ENCODE measurements at places on chromosomes 6 and 20.

GRCh38 chr6:12895721-12896120 is 179.2 kb downstream of the PHACTR1 start:
- no peak for DNase-seq

- DNase-seq = no peak
Observed at GRCh38 chr20:24480509-24480908, 11.1 kb downstream of the SYNDIG1 start.

DNA sequence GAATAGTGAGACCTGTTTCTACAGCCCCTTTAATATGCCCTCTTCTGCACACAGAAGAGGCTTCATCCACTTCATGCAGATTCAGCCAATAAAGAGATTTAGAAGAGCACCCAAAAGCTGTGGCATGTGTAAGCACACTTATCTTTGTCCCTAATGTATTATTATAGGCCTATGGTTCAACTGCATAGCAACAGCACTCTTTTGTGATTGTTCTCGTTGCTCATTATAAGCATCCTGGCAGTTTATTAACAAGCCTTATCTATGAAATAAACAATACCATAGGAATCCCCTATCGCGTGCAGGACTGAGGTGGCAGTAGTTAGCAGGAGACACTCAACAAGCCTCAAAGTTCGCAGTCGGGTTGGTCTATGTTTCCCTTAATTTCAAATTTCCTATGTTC is 138.5 kb upstream of the BEND6 start:
- DNase-seq = no peak

- DNase-seq = peak; percentile 16
Observed at GRCh38 chr6:104771258-104771832, 88.4 kb downstream of the HACE1 start.

- DNase-seq = no peak
Observed at GRCh38 chr6:148538261-148539190, 195.9 kb downstream of the SASH1 start.

DNA sequence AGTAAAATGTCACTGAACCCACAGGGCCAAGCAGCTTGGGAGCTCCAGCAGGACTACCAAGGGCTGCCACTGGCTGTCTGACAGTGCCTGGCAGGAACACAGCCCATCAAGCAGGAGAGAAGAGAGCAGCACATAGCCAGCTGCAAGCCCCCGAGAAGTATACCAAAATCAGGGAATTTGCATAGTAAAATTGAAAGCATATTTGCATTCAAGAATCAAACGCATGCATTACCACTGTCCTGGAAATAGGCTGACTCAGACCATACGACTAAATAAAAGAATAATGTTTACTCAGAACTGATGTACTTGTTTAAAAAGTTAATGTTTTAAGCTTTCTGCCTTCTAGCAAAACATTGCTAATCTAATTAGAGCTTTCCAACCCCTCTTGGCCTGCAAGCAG is 298.1 kb downstream of the TFAP2B start:
- no peak for DNase-seq

DNA sequence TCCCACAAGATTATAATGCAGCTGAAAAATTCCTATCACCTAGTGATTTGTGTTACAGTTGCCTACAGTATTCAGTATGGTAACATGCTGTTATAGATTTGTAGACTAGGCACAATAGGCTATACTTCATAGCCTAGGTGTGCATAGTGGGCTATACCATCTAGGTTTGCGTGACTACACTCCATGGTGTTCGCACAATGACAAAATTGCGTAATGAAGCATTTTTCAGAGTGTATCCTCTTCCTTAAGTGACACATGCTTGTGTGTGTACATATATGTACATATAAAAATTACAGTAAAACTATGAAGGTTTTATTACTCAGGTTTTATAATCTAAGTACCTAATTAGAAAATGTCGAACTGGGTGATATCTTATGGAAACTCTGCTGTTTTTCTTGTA is 133.0 kb downstream of the FARS2 start:
- DNase-seq = no peak

DNA sequence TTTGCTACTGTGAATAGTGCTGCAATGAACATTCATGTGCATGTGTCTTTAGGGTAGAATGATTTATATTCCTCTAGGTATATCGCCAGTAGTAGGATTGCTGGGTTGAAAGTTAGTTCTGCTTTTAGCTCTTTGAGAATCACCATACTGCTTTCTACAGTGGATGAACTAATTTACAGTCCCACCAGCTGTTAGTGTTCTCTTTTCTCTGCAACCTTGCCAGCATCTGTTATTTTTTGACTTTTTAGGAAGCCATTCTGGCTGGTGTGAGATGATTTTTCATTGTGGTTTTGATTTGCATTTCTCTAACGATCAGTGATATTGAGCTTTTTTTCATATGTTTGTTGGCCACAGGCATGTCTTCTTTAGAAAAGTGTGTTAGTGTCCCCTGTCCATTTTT is 40.0 kb downstream of the PLG start:
- DNase-seq = no peak

DNA sequence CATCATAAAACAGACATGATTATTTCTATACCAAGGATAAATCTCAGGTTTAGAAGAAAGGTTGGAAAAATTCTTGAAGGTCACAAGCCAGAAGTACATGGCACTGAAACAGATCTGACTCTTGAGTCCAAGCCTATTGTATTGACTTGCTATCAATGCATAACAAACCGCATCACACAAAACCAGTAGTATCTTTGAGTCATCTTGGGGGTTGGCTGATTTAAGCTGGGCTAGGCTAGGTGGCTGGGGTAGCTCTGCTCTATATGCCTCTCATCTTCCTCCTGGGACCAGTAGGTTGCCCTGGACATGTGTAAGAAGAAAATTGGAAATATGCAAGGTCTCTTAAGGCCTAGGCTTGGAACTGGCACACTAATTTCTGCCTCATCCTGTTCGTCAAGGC is 37.0 kb upstream of the RAB23 start:
- DNase-seq = no peak

GRCh38 chr6:113674075-113674474 is 183.1 kb upstream of the MARCKS start:
- DNase-seq = no peak
